Motor neuron (in vitro differentiated cells): ENCODE measurements at places on chromosomes 3 and 15. TPM values are rescaled to one million over a fixed set of nuclear protein-coding genes. Genes with fewer than 3 reads are reported as not detected.

DNA sequence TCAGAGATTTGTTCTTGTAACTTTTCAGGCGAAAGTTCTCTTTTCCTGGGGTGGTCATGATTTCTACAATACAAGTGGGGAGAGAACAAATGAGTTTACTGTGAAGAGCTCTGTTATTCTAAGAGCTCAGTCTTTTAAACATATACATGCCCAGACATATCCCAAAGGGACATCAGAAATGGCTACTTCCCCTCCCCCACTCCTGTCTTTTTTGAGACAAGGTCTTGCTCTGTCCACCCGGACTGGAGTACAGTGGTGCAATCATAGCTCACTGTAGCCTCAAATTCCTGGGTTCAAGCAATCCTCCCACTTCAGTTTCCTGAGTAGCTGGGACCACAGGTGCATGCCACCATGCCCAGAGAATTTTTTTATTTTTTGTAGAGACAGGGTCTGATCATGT, 18.2 kb downstream of the KPNA1 start:
- no peak for ATAC-seq

- peak; percentile 82 for ATAC-seq
These were observed 9.2 kb upstream of the RFC4 start for GRCh38 chr3:186815435-186815834.

DNA sequence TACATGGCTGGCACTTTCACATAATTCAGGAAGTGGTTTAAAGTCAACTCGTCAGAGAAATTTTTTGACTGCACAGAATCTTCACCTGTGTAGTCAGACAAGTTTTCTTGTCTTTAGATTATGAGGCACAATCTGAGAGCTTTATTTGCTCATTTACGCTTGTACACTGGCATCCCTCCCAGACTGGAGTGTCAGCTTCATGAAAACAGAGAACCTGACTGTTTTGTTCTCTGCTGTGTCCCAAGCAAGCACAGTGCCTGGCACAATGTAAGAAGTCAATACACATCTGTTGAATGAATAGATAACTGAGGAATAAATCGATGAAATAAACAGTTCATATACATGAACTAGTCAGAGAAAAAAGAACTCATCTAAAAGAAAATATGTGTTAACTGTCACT, 846.1 kb upstream of the CFAP20DC start:
- no peak for ATAC-seq

DNA sequence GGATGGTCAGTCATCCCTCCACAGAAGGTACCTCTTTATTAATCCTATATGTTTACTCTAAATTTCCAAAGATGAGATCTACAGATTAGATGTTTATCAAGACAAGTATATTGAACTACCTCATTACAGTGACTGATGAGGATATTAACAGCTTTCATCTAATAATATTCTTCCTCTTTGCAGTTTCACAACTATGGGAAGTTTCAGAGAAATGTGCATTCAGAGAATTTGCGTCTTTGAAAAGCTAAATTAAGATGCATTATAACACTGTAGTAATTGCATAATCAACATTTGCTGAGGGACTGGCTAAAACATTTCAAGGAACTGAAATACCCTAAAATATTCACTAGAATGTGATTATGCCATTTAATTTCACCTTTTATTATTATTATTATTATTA, 46.7 kb downstream of the MCF2L2 start:
- no peak for ATAC-seq

- ATAC-seq, result peak; percentile 86
These were observed 59.3 kb downstream of the C3orf85 start for GRCh38 chr3:109195815-109196214.

- ATAC-seq, result no peak
These were observed 107.1 kb upstream of the TSC22D2 start for GRCh38 chr3:150300852-150301517.

GRCh38 chr3:139935016-139935865, at the start of gene CLSTN2:
CLSTN2 (plus strand) TSS chr3:139935185.
- ATAC-seq, result peak; percentile 88

GRCh38 chr3:122299872-122300460, 25.1 kb upstream of the CSTA start:
- ATAC-seq, result no peak

GRCh38 chr3:194205675-194206133, 69.8 kb downstream of the HES1 start:
- ATAC-seq, result no peak

- no peak for ATAC-seq
These were observed 11.6 kb upstream of the VGLL4 start for GRCh38 chr3:11655196-11655928.

DNA sequence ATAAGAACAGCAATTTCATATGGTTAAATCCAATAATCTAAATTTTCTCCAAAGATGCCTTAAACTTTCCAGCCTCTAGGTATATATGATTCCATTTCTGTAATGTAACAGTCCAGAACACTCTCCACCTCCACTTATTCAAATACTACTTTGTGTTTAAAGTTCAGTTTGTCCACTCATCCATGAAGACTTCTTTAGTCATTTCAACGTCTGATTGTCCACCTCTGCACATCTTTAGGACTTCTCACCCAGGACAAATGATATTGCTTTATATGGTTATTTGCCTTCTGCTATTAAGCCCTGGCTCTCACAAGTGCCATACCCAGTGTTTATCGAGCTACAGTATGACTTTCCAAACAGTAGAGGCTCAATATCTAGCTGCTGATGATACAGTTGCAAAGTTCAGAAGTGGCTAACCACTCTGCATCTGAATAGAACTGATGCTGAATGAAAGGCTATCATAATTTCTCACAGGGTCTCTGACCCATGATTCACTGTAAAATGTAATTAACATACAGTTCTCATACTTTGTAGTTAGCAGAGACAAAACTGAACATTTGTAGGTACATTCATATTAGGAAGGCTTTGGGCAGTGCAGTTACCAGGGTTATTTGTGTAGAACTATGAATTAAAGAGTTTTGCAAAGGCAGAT, 93.7 kb upstream of the MBNL1 start:
- ATAC-seq, result no peak

- no peak for ATAC-seq
These were observed 195.0 kb downstream of the RBMS3 start for GRCh38 chr3:29475854-29476253.

DNA sequence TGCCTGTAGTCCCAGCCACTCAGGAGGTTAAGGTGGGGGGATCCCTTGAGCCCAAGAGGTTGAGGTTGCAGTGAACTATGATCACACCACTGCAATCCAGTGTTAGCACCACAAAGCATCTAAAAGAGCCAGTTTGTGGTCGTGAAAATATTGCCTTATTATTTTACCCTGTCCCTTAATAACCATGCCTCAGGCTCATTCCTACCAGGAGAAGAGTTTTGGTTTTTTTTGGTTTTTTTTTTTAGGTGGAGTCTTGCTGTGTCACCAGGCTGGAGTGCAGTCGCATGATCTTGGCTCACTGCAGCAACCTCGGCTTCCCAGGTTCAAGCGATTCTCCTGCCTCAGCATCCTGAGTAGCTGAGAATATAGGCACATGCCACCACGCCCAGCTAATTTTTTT, 17.9 kb upstream of the AVEN start:
- ATAC-seq, result no peak

DNA sequence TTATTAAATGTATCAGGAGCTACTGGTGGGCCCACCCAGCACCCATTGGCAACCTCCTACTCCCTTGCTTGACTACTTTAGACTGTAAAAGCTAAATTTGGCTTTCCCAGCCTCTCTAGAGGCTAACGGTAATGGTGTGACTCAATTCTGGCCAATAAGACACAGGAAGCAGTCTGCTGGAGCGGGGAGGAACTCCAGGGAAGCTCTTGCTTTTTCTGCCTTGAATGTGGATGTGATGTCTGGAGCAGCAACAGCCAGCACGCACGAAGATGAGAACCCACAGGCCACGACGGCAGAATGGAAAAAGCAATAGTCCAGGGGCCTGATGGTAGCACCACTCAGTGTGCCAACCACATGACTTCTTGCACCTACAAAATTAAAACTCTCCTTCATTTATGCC, 39.9 kb downstream of the RAB6B start:
- no peak for ATAC-seq

DNA sequence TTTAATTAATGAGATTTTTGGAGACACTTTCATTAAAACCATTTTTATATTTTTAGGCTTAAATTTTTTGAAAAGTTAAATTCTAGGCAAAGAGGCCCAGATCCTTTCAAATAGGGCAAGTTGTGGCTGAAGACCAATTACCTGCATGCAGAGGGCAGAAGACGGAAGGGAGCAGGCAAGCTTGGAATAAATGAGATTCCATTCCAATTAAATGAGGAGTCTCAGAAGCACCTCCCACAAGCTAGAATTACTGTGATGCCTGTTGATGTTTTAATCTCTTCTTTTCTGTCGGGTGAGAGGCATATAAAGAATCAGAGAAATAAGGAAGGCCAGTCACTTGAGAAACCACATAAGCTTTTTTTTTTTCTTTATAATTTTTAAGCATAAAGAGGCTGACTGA, 46.8 kb downstream of the KBTBD8 start:
- ATAC-seq, result no peak

GRCh38 chr3:119497820-119498185, 544 bp upstream of the TIMMDC1 start:
- no peak for ATAC-seq

DNA sequence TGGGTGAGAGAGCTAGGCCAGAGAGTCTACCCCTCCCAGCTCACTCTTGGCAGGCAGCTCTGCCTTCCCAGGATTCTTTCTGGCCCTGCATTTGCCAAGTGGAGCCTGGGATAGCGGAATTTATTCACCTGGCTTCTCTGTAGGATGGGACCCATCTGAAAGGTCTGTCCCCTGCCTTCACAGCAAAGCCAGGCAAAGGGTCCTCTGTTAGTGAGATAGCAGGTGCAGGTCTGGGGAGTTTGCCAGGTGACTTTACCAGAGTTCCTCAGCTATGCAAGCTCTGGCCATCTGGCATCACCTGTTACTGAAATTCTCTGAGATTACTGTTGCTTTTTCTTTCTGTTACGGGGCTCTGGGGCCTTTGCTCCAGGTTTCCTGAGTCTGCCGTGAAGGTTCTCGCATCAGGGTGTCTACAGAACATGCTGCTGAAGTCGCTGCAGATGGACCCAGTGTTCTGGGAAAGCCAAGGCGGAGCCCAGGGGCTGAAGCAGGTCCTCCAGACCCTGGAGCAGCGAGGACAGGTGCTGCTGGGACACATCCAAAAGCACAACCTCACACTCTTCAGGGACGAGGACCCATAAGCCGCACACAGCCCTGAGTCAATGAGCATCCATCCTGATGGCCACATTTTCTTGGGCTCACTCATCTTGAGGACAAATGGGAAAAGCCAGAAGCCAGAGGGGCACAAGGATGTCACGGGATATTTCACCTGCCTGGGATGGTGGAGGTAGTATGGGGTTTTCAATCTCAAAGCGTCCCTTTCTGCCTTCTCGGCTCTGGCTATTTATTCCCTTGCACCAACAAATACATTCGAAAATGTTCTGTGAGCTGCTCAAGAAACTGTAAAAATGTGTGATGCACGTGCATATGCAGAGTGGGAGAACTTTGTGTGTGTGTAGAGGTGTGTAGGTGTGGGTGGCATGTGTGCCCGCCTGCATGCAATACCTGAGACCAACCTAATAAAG, 49.8 kb downstream of the POMGNT2 start:
- no peak for ATAC-seq

DNA sequence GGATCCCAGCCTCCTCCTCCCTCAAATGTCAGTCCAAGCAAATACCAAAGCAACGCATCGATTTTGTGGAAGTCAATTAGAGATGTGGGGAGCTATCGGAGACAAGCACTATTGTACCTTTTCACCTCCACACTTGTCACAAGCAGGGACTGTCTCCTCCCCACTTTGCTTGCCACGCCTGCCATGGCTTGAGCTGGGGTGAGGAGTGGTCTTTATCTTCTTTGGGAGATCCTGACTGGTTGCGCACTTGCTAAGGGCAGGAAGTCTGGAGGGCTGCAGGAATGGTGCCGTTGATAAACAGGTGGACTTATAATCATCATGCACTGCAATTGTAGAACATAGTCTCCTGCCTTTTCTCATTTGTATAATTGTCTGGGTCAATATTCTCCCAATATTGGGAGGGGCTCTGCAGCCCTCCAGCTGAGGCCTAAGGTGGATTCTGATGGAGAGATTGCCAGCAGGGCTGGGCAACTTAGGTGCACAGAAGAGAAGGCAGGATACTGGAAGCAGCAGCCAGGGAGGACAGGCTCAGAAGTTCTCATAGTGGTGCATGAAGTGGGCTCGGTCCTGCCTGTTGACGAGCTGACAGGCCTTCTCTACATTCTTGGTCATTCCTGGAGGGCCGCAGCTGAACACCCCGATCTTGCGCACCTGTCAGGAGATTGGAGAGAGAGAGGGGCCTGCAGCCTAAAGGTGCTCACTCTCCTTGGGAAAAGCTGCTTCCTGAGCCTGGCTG, 20.2 kb downstream of the DUOX2 start:
- ATAC-seq, result no peak

- ATAC-seq, result no peak
These were observed 83.6 kb upstream of the MBNL1 start for GRCh38 chr3:152184971-152185686.

Gene IDH2
- total RNA-seq, result 160 and 168 TPM in 2 replicates

Gene WDR53
- 8.4 and 10.7 TPM in 2 replicates for total RNA-seq

Gene CPEB1
- total RNA-seq, result 10.9 and 14.1 TPM in 2 replicates

Gene GORASP1
- total RNA-seq, result 39.5 and 40.8 TPM in 2 replicates

Gene PARL
- 27.8 and 33.7 TPM in 2 replicates for total RNA-seq

Gene KBTBD8
- 9.2 and 9.3 TPM in 2 replicates for total RNA-seq

Gene GABRB3
- 0.18 and 2.0 TPM in 2 replicates for total RNA-seq

Gene SERINC4
- 0.63 and 1.1 TPM in 2 replicates for total RNA-seq

Gene AMIGO3
- 1.1 and 3.1 TPM in 2 replicates for total RNA-seq

Gene PLCB2
- 0.56 and 1.3 TPM in 2 replicates for total RNA-seq
